ENCODE measurements at places on chromosomes 7 and 10.

DNA sequence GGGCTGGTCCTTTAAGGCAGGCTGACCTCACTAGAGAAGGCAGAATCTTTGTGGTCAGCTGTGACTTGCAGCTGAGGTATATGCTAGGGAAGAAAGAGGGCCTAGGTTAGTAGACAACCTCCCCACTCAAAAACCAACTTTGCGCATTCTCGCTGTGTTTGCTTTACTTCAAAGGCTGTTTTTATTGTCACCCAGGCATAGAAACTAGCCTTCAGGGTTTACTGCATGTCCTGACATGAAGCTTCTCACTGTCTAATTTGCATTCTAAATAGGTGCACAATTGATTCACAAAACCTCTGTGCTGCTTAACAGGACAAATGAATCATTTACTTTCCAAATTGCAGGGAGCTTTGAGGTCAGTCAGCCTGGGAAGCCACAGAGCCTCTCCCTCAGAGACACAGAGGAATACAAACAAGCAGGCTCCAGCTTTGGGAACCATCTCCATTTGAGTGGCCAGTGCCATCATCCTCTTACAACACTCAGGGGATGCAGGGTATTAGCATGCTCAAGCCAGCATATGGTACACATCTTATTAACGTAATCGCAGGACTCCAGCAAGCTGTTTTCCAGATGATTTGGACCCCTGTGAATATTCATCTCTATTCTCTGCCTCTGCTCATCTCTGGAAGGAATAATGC, 596.4 kb upstream of the GHITM start:
- DNase-seq, result peak; percentile 82

GRCh38 chr10:60848680-60849079, 70.4 kb downstream of the CDK1 start:
- DNase-seq, result no peak

DNA sequence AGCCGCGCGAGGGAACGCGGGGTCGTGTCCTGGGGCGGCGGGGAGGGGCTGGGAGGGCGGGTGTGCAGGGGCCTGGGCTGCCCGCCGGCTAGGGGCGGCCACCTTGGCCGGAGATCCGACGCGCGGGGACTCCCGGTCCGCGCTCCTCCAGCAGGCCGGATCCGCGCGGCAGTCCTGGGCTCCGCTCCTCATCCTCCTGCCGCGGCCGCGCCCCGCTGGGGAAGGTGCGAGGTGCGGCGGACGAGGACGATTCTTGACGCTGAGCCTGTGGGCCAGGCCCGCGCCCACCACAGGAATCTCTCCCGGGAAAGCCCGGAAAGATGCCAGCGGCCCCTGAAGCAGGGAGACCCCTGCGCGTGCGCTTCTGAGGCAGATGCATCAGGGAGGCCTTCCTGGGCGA, 6.6 kb upstream of the OGDHL start:
- no peak for DNase-seq

GRCh38 chr10:125103924-125104323, 56.4 kb downstream of the CTBP2 start:
- no peak for DNase-seq

All from kidney glomerular epithelial cell (primary cell).